Activated CD8-positive, alpha-beta memory T cell treated with anti-CD3 and anti-CD28 coated beads for 24 hours (primary cell): ENCODE measurements at places on chromosomes 3 and 15.

DNA sequence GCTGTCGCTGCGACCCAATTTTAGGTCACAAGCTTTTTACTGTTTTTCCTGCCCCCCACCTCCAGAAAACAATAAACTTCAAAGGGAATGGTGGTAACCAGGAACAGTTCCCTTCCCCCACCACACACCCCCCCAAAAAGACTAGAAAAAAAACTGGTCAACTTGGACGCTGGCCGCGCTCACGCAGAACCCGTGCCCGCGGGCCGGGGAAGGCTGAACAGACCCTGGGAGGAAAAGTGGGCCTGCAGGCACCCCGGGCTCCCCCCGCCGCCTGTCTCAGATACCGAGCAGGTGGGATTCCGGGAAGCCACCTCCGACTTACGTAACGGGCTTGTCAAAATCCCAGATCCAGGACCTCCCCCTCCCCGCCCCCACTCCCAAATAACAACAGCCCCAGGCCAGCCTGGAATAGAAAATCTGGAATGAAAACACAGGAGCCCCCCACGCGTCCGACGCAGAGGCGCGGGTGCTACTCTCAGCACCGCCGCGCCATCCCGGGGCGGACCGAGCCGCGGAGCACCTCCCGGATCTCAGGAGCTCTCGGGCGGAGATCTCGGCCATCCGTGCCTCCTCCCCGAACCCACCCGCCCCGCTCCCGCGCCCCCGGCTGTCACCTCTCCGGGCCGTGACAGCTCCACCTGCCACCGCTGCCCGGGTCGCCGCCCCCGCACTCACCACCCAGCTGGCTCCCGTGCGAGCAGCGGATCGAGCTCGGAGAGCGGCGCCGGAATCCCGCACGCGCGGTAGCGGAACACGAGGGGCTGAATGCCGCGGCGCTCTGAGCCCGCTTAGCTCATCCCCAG is 557 bp downstream of the DENND4A start:
- no peak for DNase-seq

- DNase-seq = no peak
Measured at GRCh38 chr15:61064651-61065050, 164.5 kb downstream of the RORA start.

- no peak for DNase-seq
Measured at GRCh38 chr3:104989878-104990277, 376.8 kb upstream of the ALCAM start.

DNA sequence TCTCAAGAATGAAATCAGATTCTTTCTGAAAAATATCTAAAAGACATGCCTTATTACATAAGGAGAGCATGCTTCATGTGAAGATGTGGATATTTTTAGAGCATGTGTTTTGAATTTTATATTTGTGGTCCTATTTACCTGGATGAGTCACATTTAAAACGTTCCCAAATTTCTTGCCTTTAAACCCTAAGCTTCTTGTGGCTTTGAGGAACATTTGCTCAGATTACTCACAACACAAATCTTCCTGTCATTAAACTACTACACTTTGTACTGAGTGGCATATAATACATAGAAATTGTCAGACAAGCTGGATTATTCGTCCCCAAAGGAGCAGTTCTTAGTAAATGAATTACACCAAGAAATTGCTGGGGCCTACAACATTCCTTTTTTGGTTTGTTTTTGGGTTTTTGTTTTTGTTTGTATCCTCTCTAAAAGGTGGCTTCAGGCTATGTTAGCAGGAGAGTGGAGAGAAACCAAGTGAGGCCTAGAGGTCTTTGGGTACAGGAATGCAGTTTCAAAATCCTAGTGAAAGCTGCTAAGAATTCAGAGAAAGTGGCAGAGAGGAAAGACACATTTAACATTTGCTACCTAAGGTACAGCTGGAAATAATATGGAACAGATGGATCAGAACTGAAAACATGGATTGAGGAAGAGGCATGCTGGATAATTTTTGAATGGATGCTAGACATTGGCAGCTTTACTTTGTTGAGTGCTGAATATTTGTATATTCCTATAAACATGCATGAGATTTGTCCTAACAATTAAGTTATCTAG is 128.1 kb downstream of the RPL22L1 start:
- DNase-seq = no peak

DNA sequence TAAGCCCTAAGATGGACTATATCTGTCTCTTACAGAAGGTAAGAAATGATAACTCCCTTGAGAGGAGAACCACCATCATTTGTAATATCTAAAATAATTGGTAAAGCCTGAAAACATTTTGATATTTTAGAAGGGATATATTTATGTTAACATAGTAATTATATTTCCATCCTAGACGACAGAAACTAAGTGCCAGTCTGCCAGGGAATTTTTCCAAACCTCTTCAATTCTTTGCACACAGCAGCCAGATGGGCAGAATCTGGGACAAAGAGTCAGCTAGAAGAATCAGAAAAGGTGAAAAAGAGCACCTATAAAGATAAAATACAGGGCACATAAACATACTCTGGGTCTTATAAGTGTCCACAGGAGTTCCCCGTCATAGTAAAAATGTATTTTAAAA is 70.0 kb upstream of the CBLB start:
- DNase-seq = no peak

GRCh38 chr15:90315278-90315982 is 36.7 kb upstream of the ZNF774 start:
- DNase-seq = peak; percentile 43

DNA sequence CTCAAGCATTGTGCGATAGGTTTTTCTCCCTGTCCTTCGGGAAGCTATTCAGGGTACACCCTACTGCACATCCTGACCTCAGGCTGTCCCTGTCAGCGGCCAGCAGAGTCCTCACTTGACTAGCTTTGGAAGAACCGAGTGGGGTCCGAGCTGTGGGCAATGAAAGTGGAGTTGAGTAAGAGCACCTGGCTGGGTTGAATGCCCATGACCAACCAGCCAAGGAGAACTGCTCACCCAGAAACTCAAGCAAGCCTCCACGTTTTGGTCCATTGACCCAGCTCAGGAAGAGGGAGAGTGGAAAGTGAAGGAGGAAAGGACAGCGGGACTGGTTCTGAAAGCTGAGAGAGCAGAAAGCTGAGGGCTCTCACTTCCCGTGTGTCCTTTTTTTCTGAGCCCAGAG is 36.0 kb upstream of the HDGFL3 start:
- no peak for DNase-seq

GRCh38 chr3:48770192-48770502 is 53.1 kb upstream of the IP6K2 start:
- no peak for DNase-seq

GRCh38 chr3:142274908-142275307 is 49.5 kb upstream of the GK5 start:
- DNase-seq = no peak

GRCh38 chr15:76189106-76189505 is 122.2 kb downstream of the ETFA start:
- DNase-seq = no peak

DNA sequence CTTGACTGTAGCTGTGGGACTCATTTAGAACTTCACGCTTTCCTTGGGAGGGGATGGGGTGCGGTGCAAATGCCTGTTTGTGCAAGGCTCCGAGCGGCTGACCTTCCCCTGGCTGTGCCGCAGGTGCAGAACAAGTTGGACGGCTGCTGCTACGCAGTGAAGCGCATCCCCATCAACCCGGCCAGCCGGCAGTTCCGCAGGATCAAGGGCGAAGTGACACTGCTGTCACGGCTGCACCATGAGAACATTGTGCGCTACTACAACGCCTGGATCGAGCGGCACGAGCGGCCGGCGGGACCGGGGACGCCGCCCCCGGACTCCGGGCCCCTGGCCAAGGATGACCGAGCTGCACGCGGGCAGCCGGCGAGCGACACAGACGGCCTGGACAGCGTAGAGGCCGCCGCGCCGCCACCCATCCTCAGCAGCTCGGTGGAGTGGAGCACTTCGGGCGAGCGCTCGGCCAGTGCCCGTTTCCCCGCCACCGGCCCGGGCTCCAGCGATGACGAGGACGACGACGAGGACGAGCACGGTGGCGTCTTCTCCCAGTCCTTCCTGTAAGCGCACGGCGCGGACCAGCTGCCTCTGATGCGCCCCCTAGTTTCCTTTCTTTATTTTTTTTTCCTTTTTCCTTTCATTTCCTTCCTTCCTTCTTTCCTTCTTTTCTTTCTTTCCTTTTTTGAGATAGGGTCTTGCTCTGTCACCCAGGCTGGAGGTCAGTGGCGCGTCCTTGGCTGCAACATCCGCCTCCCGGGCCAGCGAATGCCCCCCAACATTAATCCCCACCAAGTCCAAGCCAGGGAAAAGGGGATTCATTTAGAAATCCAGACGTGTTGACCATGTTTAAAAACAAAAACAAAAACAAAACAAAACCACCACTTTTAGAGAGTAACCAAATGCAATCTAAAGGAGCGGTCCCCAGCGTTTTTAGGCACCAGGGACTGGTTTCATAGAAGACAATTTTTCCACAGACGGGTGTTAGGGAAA is 42.7 kb downstream of the EIF2AK4 start:
- DNase-seq = peak; percentile 62

- DNase-seq = no peak
Measured at GRCh38 chr3:115513416-115513800, 109.9 kb upstream of the GAP43 start.

- DNase-seq = no peak
Measured at GRCh38 chr3:46416811-46417510, 9.9 kb downstream of the CCRL2 start.

DNA sequence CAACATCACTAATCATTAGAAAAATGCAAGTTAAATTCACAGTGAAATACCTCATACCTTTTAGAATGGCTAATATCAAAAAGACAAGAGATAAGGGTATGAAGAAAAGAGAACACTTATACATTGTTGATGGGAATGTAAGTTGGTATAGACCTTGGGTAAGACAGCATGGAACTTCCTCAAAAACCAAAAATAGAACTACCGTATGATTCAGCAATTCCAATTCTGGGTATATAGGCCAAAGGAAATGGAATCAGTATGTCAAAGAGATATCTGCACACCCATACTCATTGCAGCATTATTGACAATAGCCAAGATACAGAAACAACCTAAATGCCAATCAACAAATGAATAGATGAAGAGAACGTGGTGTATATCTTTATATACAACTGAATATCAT is 166.8 kb upstream of the LRRN1 start:
- no peak for DNase-seq

DNA sequence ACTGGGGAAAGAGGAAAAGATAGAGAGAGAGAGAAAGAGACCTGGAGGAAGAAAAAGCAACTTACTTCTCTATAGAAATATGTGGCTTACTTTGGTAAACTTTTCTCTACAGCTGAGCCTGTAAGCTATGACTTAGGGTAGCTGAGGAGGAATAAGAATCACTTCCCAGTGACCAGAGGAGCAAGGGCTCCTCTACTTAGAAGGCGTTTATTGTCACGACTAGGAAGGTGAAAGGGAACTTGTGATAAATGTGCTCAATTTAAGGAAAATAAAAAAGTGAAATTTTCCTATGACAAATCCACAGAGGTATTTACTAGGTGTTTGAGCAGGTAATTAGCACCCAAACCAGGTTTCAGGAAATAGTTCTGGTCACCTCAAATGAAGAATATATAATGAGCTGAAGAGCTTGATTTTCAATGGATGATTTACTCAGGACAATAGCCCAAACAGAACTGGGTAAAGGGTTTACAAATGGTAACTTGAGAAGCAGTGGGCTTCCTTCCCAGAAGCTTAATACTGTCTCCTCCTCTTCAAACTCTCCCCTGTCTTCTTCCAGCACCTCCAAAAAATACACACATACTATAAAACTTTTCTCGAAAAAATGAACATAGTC is 46.1 kb downstream of the SOX2 start:
- DNase-seq = no peak

GRCh38 chr3:187750513-187751123 is 5.3 kb upstream of the BCL6 start:
- DNase-seq = no peak

DNA sequence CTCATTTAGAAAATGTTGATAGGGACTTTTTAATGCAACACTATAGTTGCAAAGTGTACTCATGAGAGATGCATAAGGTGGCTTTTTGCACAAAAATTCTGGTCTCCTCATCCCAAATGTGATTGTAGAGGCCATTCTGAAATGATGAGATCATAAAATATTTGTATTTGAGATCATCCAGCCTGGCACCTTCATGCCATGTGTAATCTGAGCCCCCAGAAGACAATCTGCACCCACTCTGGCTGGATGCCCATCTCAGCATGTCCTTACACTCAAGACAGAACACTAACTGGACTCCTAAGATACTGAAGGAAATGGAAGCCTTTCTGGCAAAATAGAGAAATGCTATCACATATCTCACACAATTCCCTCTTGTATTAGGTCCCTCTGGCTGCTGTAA is 49.2 kb downstream of the SLC7A14 start:
- DNase-seq = no peak

DNA sequence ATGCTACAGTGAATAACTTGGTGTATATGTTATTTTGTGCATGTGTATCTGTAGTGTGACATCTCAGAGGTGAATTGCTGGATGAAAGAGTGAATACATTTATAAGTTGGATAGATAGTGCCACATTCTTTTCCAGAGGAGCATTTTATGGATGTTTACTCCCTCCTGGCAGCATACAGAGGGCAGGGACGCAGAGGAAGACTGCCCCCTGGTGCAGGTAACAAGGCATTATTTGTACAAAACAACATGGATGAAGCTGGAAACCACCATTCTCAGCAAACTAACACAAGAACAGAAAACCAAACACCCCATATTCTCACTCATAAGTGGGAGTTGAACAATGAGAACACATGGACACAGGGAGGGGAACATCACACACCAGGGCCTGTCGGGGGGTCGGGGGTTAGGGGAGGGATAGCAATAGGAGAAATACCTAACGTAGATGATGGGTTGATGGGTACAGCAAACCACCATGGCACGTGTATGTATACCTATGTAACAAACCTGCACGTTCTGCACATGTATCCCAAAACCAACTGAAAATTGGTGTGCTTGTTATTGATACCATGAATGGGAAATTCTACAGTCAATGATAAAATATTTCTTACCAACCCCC is 57.9 kb upstream of the CTXND1 start:
- no peak for DNase-seq

DNA sequence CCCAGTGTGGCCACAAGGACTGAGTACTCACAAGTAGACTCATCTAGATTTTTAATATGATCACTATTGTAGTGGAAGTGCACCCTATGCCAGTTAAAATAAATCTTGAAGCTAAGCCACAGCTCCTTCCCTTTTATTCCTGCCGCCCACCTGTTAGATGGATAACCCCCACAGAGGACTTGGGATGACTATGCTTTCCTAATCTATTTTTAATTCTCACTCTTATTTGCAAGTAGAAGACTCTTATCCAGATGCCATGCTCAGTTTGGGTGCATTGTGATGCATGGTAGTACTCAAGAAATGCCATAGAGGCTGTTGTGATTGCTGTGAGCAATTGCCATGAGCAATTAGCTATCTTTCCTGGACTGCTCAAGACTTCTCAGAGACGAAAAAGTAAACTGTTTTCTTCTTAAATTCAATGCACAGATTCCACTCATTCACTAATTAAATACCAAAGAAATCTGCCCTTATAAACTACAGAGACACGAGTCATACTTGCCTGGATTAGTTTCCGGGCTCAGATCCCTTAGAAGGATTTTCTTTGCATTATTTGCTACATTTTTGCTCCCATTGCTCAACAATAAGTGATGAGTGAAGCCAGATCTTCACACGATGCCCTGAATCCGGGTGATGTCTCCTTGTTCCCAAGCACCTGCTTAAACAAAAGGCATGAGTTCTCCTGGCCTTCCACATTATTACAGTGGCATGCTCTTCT is 472.1 kb downstream of the SOX2 start:
- no peak for DNase-seq

- no peak for DNase-seq
Measured at GRCh38 chr3:141235661-141236171, 4.1 kb downstream of the PXYLP1 start.
